Dermis lymphatic vessel endothelial cell (primary cell): ENCODE measurements at places on chromosomes 4 and X. TPM values are rescaled to one million over a fixed set of nuclear protein-coding genes. Genes with fewer than 3 reads are reported as not detected.

C4orf51 gene
- total RNA-seq = not detected in 2 replicates

CDKL5 gene
- total RNA-seq = 5.7 and 6.4 TPM in 2 replicates

ADGRG2 gene
- total RNA-seq = under 0.01 TPM in 2 replicates

BTK gene
- not detected in 2 replicates for total RNA-seq

MAGEA4 gene
- total RNA-seq = not detected in 2 replicates

MAGEA2B gene
- not detected in 2 replicates for total RNA-seq

SHROOM2 gene
- total RNA-seq = 4.8 and 11.0 TPM in 2 replicates

MAGT1 gene
- 308 and 311 TPM in 2 replicates for total RNA-seq

GYPE gene
- 0.11 TPM in 1 of 2 replicates, not detected in the other for total RNA-seq

ITM2A gene
- 37.4 and 79.4 TPM in 2 replicates for total RNA-seq

SPANXA2 gene
- total RNA-seq = not detected in 2 replicates

FAM53A gene
- total RNA-seq = 0.65 and 2.1 TPM in 2 replicates

HHIP gene
- total RNA-seq = 61.1 and 70.9 TPM in 2 replicates

ATP2B3 gene
- total RNA-seq = under 0.01 TPM in 1 of 2 replicates, not detected in the other

TCEAL7 gene
- total RNA-seq = 0.11 TPM in 1 of 2 replicates, not detected in the other

ARX gene
- not detected in 2 replicates for total RNA-seq

GASK1B gene
- total RNA-seq = 50.8 and 100 TPM in 2 replicates

VCX3A gene
- total RNA-seq = not detected in 2 replicates

SH2D1A gene
- not detected in 2 replicates for total RNA-seq

TRAPPC2 gene
- 12.2 and 12.3 TPM in 2 replicates for total RNA-seq

GABRQ gene
- under 0.01 TPM in 1 of 2 replicates, not detected in the other for total RNA-seq

PDE6B gene
- 1.7 and 2.6 TPM in 2 replicates for total RNA-seq

TRO gene
- 0.43 and 2.9 TPM in 2 replicates for total RNA-seq

GDPD2 gene
- not detected in 2 replicates for total RNA-seq

IL21 gene
- total RNA-seq = not detected in 2 replicates

UBQLN2 gene
- total RNA-seq = 3.9 and 5.1 TPM in 2 replicates

NXF2 gene
- not detected in 2 replicates for total RNA-seq

TEX11 gene
- not detected in 2 replicates for total RNA-seq

FRG2 gene
- not detected in 2 replicates for total RNA-seq

GALNTL6 gene
- total RNA-seq = not detected in 2 replicates

MSANTD1 gene
- 0.09 and 0.11 TPM in 2 replicates for total RNA-seq

GK gene
- 3.7 and 3.9 TPM in 2 replicates for total RNA-seq

XAGE1A gene
- not detected in 2 replicates for total RNA-seq

FHIP1A gene
- 0.65 and 1.1 TPM in 2 replicates for total RNA-seq

ZNF41 gene
- total RNA-seq = 8.3 and 15.4 TPM in 2 replicates

CENPVL2 gene
- not detected in 2 replicates for total RNA-seq

KLHL34 gene
- not detected in 2 replicates for total RNA-seq

TBX22 gene
- not detected in 2 replicates for total RNA-seq

ADH1B gene
- 0.09 TPM in 1 of 2 replicates, not detected in the other for total RNA-seq

MAGEA10 gene
- not detected in 2 replicates for total RNA-seq

FUNDC1 gene
- total RNA-seq = 8.3 and 9.6 TPM in 2 replicates

CHRDL1 gene
- total RNA-seq = not detected in 2 replicates

ZNF595 gene
- 10.4 and 13.6 TPM in 2 replicates for total RNA-seq

SLC39A8 gene
- 2.6 and 10.7 TPM in 2 replicates for total RNA-seq

GLRB gene
- total RNA-seq = 6.0 and 19.3 TPM in 2 replicates

ZNF275 gene
- total RNA-seq = 4.6 and 4.9 TPM in 2 replicates
